Left cardiac atrium (tissue), 4 donors: ENCODE measurements at places on chromosomes 3 and 15.

- no peak for DNase-seq
Observed at GRCh38 chr3:87145553-87145952, 81.6 kb upstream of the CHMP2B start.

- no peak for DNase-seq
Observed at GRCh38 chr3:196007744-196008335, 74.0 kb downstream of the TFRC start.

DNA sequence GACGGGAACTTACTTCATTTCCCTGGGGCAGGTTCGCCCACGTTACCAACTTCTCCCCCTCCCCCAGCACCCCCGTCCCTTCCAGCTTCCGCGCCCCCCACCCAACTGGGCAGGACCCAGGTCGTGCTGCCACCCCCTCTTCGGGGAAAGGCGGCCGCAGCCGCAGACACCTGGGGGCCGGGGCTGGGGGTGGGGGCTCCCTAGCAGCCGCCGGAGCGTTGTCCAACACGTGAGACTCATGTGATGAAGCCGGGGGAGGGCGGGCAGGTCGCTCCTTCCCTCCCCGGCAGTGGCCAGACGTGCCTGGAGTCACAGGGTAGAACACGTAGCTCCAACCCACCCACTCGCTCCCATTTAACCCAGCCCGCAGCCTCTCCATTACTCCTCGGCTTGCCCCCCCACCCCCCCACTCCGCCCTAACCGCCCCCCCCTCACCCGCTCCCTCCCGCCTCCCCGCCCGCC lies 240 bp upstream of the BHLHE40 start:
- DNase-seq, result peak; percentile 97

GRCh38 chr15:28021281-28022039 lies 77.7 kb downstream of the OCA2 start:
- peak; percentile 56 for DNase-seq

- no peak for DNase-seq
Observed at GRCh38 chr3:152733584-152734119, 101.3 kb upstream of the P2RY1 start.

GRCh38 chr15:95106801-95107200 lies 875.4 kb downstream of the MCTP2 start:
- no peak for DNase-seq

DNA sequence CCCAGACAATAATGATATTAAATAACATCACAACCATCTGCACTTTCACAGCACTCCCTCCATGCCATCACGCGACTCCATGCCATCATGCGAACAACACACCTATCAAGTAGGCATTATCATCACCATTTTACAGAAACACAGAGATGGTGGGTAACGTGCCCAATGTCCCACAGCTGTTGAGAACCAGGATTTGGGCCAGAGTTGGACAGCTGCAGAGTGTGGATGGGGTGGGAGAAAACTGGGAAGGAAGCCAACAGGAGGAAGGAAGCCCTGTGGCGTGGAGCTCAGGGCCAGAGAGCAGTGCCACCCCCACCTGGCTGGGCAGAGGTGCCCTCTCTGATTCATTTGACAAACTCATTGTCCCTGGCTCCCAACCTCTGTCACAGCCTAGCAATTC lies 29.0 kb downstream of the RBPMS2 start:
- no peak for DNase-seq

DNA sequence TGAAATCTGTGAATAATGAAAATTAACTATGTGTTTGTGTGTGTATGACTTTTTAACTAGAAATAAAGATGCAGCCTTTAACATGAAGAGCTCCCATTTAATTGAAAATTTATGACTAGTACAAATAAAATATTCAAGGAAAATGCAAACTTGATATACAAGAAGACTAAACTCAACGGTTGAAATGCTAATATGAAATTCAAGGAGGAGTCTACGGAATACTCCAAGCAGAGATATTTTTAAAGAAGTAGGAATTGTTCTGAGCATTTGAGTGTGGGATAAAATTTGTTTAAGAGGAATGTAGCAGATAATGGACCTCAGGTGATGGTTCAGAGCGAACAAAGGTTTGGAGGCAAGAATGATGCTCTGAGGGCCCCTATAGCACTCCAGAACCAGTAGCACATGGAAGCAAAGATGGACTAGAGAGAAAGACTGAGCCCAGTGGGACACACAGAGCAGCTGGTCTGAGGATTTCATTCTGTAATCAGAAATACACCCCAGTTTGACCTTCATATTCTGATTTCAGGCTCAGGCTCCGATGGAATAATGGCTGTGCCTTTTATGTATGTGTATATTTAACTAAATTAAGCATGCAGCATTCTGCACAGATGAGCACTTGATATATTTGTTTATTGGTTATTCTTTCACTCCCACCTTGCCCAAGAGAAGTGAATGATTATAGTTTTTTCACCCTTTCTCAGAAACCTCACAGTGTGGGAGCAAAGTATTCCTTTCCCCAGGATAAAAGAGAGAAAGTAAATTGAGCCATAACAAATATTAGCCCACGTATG lies 227.1 kb downstream of the ZPLD1 start:
- no peak for DNase-seq

GRCh38 chr15:84552896-84553295 lies 47.9 kb upstream of the ZSCAN2 start:
- no peak for DNase-seq

GRCh38 chr3:139110072-139110830 lies 65.6 kb upstream of the PRR23C start:
- peak; percentile 32 for DNase-seq

DNA sequence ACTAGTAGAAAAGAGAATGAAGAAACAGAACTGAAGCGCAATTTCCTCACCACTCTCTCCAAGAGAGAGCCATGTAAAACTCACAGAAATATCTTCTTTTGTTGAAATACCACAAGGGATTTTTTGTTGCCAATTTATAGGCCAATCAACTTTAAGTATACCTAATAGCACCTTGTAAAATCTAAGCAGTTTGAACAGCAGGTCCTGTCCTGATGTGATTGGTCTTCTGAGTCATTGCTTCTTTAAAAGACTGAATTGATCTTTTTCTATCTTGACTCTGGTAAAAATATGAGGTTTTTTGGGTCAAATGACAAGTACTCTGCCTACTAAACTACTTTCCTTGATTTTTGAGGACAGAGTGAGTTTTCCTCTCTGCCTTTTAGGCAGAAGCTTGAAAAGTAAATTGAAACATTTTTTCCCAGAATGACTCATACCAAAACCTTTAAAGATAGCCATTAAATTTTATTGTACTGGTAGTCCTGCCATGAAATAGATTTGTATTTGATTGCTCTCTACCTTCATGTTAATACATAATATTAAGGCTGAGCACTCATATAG lies 343.9 kb upstream of the CBLB start:
- DNase-seq, result no peak

DNA sequence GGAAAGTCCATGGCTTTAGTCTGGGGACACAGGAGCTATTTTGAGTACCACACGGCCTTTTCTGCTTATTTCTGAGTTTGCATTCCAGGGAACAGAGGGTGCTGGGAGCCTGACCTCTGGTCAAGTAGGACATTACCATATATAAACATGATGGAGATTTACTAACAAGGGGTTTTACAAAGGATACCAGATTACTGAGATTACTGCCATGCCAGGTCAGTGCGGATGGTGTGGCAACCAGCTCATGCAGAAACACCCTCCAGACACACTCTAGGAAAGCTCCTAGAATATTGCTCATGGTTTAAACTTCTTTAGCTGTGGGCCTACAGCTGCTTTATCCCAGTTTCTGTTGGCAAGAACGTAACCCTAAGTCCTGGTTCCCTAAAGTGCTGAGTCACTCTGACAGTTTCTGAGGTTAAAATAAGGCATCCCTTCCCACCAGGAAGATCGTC lies 54.3 kb upstream of the AGTR1 start:
- no peak for DNase-seq

DNA sequence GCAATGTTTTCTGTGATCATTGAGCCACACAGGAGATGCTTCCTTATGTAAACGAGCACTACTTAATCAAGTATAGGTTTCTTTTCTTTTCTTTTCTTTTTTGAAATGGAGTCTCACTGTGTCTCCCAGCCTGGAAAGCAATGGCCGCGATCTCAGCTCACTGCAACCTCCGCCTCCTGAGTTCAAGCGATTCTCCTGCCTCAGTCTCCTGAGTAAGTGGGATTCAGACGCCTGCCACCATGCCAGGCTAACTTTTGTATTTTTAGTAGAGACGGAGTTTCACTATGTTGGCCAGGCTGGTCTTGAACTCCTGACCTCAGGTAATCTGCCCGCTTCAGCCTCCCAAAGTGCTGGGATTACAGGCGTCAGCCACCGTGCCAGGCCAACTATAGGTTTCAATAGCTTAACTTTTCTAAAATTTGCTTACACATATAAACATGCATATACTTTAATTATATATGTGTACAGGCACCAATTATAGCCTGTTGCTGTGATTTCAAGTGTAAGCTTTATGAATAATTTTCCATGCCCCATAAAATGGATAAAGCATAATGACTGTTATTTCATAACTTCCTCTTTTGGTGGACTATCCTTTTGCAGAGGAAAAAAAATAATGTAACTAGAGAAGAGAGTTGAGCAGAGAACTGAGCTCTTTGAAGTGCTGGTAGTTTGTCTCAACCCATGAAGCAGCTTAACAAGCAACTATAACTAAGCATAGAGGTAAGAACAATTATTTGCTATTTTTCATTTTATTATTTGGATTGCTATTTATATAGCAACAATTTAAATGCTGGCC lies 24.8 kb upstream of the MBNL1 start:
- no peak for DNase-seq

DNA sequence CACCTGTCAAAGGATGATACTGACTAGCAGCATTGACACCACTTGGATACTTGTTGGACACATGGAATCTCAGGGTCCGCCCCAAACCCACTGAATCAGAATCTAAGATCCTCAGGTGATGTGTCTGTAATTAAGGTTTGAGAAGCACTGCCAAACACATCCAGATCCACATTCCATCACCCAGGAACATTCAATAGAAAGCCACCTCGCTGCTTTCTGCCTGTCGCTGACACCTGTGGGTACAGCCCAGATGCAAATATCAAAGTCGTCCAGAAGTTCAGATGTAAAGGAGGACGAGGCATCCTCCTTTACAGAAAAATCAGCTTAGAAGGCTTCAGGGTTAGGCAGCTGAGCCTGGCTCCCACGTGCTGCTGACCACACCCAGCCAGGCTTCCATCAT lies 5.2 kb upstream of the RPS17 start:
- no peak for DNase-seq

GRCh38 chr15:94253742-94254141 lies 22.4 kb downstream of the MCTP2 start:
- no peak for DNase-seq

GRCh38 chr15:80138961-80139360 lies 13.8 kb upstream of the FAH start:
- DNase-seq, result no peak

DNA sequence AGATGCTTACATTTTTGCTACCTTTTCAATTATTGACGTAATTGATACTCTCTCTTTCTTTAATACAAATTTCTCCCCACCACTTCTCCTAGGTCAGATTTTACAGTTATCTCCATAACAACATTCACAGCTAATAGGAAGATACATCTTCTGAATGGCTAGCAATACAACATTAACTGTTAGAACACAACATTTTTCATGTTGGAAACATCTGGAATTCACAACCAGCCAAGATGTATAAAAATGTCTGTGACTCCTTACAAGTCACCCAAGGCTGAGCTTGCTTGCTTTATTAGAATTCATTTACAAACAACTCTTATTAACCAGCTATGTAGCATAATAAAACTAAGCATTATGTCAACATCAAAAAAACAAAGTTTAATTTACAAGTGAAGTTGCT lies 81.0 kb upstream of the ROBO2 start:
- DNase-seq, result no peak

DNA sequence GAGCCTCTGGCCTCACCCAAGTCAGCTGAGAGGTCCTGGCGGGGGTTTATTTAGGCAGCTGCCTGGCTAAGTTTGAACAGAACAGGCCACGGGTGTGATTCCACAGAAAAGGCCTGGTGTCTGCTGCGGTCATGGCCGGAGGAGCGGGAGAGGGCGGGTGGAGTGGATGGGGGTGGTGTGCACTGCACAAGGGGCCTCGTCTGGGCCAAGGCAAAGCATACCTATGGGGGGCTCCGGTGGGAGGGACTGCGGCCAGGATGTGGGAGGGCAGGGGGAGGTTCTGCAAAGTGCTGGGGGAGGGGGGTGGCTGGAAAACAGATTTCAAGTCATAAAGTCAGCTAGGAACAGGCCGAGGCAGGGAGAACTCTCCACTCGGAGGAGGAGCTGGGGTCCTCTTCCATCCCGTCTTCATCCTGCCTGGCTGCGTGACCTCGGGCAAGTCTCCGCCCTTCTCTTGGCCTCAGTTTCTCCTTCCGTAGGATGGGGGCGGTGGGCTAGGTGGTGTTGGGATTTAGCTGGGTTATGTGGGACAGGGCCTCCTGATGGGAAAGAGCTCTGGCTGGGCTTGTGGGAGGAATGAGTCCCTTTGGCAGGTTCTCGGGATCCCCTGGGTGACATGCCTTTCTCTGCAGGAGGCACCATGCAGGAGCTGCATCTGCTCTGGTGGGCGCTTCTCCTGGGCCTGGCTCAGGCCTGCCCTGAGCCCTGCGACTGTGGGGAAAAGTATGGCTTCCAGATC lies 878 bp downstream of the ISLR start:
- no peak for DNase-seq

DNA sequence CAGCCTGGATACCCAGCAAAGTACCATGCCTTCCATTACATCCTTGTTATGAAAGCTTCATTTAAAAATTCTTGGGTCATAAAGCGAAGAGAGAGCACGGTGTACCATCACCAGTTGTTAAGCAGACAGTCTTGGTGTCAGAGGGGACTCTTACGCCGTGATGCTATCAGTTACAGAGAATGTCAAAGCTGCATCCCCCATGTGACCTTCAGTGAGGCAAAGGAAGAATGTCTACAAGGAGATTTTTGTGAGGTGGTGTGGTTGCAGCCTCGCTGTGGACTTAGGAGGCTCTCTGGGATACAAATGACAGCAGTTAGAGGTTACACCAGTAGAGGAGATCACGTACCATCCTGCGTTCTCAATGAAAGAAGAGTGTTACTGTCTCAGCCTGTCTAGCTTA lies 278.3 kb downstream of the FEZF2 start:
- DNase-seq, result no peak

DNA sequence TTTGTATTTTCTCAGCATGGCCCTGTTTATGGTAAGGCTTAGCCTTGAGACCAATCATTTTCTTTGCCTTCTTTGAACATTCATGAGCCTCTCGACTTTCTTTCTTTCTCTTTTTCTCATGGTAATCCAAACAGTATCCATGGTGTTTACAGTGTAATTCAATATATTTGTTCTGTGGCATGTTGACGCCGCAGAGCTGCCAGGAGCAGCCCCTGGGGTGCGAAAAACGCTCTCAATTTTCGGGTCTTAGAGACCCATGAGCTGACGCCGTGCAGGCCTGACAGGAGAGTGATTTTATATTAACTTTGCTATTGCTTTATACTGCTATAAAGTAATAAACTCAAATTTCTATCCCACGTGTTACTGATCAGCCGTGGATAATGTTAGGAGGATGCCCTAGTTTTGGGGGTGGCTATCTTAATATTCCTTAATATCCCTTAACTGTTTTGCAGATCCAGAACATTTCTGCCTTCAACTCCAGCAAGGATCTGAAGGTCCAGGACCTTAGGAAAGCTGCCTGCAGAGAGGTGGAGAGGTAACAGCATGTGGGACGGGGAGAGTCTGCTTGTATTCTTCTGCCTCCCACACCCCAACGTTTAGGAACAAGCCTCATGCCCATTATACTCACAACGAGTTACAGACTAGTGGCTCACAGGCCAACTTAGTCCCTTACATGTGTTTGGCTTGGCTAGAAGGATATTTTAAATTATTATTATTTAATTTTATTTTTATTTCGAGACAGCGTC lies 29.3 kb upstream of the MYO1E start:
- DNase-seq, result no peak

- DNase-seq, result no peak
Observed at GRCh38 chr3:134394380-134394779, 20.1 kb upstream of the AMOTL2 start.
